CD4-positive, alpha-beta memory T cell (primary cell): ENCODE measurements at places on chromosomes 12 and 14.

- DNase-seq = no peak
These were observed 140.7 kb upstream of the NOVA1 start for GRCh38 chr14:26738571-26738970.

DNA sequence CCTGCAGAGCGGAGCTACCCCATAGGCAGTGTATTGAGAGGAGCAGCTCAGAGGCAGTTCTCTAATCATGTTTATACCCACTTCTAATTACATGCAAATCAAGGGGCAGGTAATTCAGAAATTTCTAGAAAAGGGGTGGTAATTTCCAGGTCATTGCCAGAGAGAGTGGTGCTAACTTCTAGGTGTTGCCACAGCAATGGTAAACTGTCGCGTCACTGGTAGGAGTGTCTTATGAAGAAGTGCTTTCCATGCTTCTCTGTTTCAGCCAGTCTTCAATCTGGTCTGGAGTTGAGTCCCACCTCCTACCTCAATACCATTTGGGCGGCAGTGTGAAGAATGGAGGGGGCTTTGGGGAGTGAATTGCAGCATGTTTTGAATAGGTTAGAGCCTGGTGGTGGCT, 8.5 kb upstream of the AMN1 start:
- DNase-seq = no peak

GRCh38 chr14:86296173-86296572, 766.2 kb downstream of the FLRT2 start:
- DNase-seq = no peak

DNA sequence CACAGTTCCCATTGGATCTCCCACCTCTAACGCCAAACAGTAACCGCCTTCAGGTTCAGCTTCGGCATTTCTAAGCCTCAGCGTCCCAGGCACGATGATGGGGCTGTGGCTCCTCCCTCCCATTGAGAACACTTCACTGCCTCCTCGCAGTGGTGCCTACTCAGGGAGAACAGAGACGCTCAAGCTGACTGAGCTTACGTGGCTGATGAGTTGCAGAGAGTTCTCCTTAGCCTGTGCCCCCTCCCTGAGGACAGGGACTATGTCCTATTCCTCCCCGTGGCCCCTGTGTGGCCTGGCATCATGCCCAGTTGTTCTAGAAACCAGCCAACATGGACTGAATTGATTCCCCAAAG, 87.0 kb downstream of the ITPK1 start:
- no peak for DNase-seq

DNA sequence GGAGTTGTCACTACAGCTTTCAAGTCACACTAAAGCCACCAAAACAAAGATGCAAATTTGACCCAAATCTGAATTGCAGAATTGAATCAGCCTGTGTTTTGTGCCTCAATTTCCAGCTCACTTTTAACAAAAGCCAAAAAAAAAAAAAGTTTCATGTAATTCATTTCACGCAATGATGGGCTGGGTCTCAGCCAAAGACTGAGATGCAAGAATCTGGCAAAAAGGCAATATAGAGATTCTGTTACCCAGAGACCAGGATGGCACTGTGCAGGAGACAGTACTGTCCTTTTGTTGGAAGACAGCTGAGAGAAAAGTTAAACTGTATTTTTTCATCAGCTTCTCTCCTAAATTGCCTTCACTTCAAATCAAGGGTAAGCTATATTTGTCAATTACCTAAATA, 205.7 kb upstream of the NPAS3 start:
- DNase-seq = no peak

DNA sequence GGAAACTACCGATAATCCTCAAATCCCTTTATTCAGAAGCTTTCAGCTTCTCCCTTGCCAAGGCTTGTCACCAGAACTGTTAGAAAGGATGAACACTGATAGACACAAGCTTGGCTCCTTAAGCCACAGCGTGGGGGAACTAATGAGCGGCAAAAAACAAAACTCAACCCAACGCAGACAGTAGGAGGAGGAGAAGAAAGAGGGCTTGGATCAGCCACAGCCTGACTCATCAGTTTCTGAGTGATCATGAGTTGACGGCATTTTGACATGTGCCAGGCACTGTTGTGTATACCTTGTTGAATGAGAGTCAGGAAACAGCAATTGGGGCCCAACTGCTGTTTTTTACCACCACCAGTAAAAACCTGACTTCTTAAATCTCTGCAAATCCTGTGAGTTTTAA, 23.7 kb downstream of the PLXNC1 start:
- DNase-seq = no peak

DNA sequence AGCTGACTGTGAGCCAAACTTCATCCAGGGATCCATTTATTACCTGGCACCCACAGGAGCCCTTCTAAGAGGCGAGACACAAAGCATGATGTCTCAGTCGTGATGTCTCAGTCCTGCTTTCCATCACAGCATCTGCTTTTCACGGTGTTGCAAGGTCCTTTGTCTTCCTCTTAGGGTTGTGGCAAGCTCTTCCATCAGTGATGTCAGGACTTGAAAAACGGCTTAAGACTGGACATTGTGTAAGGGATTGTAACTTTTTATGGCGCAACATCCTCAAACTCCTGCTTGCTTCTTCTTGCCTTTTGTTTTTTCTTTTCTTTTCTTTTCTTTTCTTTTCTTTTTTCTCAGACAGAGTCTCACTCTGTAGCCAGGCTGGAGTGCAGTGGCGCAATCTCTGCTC, 586.5 kb upstream of the TMEM132C start:
- DNase-seq = no peak

DNA sequence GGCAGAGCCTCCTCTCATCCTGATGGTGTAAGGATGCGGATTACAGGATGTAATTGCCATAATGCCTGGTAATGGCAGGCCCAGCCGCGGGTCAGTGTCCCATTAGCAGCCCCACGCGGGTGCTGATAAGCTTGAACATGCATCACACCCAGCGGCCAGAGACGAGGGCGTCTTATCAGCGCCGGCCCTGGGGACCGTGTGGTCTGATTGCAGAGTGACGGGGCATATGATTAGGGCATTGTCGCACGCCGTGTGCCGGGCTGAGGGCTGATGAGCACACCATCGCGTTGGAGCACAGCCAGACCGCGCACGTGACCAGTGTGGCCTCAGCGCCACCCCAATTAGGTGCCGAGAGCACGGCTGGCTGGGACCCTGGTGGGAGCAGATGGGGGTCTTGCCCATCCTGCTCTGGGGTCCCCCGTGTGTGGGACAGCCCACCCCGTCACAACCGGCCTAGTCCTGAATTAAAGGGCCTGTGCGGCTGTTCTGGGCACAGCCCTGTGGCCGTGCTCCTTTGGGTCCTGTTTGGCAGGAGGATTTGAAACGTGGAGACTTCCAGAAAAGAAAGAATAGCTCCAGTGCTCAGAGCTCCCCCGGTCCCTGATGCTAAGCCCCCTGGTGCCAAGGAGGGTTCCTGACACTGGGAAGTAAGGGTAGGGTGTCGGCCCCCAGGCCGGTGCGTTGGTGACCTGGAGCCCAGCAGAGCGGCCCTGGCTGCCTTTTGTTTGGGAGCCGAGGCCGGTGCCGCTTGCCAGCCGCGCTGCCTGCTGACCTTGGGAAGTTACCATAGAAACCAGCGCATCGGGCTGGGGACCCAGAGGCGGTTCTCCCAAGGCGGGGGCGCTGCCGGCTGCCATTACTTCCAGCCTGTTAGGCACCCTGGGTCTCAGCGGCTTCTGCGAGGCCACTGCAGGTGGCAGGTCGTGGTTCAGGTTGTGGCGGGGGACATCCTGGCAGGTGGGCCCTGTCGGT, 20.7 kb downstream of the KIF26A start:
- no peak for DNase-seq
